ENCODE measurements at places on chromosomes 16 and 17. TPM values are rescaled to one million over a fixed set of nuclear protein-coding genes. Genes with fewer than 3 reads are reported as not detected.

ZFP3 gene
- total RNA-seq: 0.41 TPM

RUSF1 gene
- total RNA-seq: 47.6 TPM

GRB2 gene
- total RNA-seq: 200 TPM

MYO15A gene
- total RNA-seq: not detected

ALOX15B gene
- total RNA-seq: not detected

AOC3 gene
- total RNA-seq: not detected

TBC1D3 gene
- not detected for total RNA-seq

DNA sequence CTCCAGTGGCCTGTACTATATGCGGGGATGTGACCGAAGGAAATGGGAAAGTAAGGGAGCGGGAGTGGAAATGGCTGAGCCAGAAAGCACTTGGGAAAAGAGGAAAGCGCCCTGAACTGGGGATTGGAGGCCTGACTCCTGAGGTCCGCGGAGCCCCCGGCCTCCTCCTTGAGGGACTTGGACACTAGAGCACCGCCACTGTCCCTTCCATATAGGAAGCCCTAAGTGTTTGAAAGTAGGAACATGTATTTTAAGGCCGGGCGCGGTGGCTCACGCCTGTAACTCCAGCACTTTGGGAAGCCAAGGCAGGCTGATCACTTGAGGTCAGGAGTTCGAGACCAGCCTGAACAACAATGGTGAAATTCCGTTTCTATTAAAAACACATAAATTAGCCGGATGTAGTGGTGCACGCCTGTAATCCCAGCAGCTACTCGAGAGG is 530 bp upstream of the ZDHHC7 start:
- H3K27ac ChIP-seq: peak overlapping the region; percentile 96
- peak overlapping the region; percentile 89 for H3K4me3 ChIP-seq
- no peaks in the 10 kb centered on the region for H3K27me3 ChIP-seq
- H3K36me3 ChIP-seq: peaks cover 21% of the 10 kb centered on the region

DNA sequence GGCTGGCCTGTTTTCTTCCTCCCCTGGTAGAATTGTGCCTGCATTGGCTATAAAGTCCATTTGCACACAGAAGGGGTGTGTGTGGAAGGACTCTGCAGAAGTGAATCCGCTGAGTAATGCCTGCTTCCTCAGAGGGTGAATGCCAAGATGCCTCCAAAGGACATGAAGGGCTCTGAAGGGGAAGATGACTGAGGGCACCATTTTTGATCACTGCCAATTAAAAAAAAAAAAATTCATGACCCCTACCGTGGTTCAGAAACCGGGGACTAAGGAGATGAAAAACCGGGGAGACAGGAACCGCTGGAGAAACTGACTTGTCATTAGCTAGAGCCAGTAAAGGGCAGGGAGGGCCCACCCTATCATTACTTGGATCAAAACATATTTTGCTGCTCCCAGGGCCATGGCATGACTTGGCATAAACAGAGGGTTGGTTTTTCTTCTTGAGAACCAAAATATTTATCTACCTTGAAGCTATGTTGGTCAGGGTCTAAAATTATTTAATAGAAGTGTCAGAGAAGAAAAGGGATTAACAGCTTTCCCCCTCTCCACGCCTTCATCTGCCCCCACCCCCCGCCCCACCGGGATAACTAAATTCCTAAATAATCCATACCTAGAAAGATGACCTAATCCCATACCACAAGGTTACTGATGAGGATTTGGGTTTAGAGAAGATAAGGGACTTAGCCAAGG is 3.6 kb upstream of the USP7 start:
- H3K27ac ChIP-seq: no peak overlapping the region
- no peak for DNase-seq
- H3K36me3 ChIP-seq: peaks cover 8% of the 10 kb centered on the region
- H3K4me1 ChIP-seq: peaks cover 10% of the 10 kb centered on the region

- H3K27me3 ChIP-seq: no peaks in the 10 kb centered on the region
- DNase-seq: no peak
- H3K4me3 ChIP-seq: no peak overlapping the region
- no peaks in the 10 kb centered on the region for H3K4me1 ChIP-seq
Measured at GRCh38 chr17:10280068-10280467, 81.7 kb upstream of the GAS7 start.

GRCh38 chr17:69375229-69375628 is 39.3 kb upstream of the MAP2K6 start:
- no peaks in the 10 kb centered on the region for H3K27me3 ChIP-seq
- DNase-seq: no peak
- H3K36me3 ChIP-seq: no peaks in the 10 kb centered on the region
- no peak overlapping the region for H3K27ac ChIP-seq

GRCh38 chr17:31320791-31321190 is 631 bp downstream of the EVI2A start:
- peak overlapping the region; percentile 69 for H3K27ac ChIP-seq
- H3K27me3 ChIP-seq: no peaks in the 10 kb centered on the region
- peak overlapping the region; percentile 20 for H3K4me3 ChIP-seq
- peak; percentile 40 for DNase-seq
- H3K36me3 ChIP-seq: peaks cover 5% of the 10 kb centered on the region
- H3K4me1 ChIP-seq: peaks cover 29% of the 10 kb centered on the region

GRCh38 chr17:48160177-48161081 is 52.9 kb downstream of the SNX11 start:
- H3K4me1 ChIP-seq: peaks cover 18% of the 10 kb centered on the region
- H3K4me3 ChIP-seq: no peak overlapping the region
- H3K36me3 ChIP-seq: no peaks in the 10 kb centered on the region
- no peak overlapping the region for H3K27ac ChIP-seq
- H3K27me3 ChIP-seq: no peaks in the 10 kb centered on the region

DNA sequence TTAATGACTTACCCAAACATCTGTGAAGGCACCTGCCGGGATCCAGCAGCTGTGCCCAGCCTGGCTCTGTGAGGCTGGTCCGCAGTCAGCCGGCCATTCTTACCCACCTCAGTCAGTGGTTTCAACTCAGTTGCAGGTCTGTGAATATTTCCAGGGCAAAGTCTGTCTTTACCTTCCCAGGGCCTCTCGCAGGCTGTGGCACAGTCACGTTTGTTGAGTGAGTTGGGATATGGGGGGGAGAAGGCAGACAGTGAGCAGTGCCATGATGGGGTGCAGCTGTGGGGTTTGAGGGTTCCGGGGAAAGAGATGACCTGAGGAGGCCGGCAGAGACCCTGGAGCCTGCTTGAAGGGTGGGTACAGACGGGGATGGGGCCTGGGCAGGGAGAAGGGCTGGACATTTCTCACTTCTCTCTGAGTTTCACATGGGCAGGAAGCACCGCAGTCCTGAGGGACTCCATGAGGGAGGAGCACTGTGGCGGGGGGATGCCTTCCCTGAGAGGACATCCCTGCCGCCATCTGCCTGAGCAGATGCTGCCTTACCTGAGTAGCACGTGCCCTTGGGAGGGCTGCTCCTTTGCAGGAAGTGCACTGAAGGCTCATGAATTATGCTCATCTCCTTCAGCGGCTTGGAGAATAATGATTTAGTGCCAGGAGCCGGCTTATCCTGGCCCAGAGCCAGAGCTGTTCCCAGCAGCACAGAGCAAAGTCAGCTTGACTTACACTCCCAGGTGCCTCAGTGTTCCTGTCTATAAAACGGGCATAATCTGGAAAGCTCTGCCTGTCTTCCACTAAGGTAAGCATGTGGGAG is 48.1 kb downstream of the KSR1 start:
- peaks cover 30% of the 10 kb centered on the region for H3K4me1 ChIP-seq
- H3K27ac ChIP-seq: no peak overlapping the region
- H3K4me3 ChIP-seq: no peak overlapping the region
- no peak for DNase-seq

DNA sequence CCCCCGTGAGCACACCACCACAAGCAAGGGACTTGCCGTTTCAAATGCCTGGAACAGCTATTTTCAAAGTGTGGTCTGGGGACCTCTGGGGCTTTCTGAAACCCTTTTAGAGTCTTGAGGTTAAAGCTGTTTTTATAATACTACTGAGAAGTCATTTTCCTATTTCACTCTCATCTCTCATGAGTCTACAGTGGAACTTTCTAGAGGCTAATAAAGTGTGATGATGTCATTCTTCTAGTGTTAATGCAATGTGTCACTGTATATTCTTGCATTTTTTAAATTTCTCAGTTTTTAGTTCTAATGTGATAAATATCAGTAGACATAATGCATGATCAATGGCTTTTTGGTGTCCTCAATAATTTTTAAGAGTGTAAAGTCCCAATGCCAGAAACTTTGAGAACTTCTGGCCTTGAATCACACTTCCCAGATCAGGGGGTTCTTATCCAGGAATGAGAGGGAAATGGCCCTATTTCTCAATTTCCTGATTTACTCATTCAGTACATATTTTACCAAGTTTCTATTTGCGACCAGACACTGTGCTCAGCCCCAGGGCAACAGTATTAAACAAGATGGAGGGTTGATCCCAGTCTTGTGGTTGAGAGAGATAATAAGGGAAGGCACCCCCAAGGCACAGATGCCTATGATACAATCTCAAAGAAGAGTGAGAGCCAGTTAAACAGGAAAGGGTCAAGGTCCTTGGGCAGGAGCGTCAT is 444.0 kb downstream of the HS3ST3B1 start:
- no peaks in the 10 kb centered on the region for H3K4me1 ChIP-seq
- H3K36me3 ChIP-seq: no peaks in the 10 kb centered on the region
- H3K27me3 ChIP-seq: no peaks in the 10 kb centered on the region

GRCh38 chr17:49630113-49630900 is 47.6 kb downstream of the SPOP start:
- peaks cover 11% of the 10 kb centered on the region for H3K36me3 ChIP-seq
- no peak overlapping the region for H3K4me3 ChIP-seq
- DNase-seq: no peak
- no peaks in the 10 kb centered on the region for H3K27me3 ChIP-seq
- H3K4me1 ChIP-seq: peaks cover 55% of the 10 kb centered on the region
- no peak overlapping the region for H3K27ac ChIP-seq

GRCh38 chr16:81029930-81030604 is 5.6 kb upstream of the ATMIN start:
- DNase-seq: no peak
- no peak overlapping the region for H3K27ac ChIP-seq
- peaks cover 48% of the 10 kb centered on the region for H3K36me3 ChIP-seq
- no peaks in the 10 kb centered on the region for H3K27me3 ChIP-seq
- H3K4me3 ChIP-seq: no peak overlapping the region
- H3K4me1 ChIP-seq: no peaks in the 10 kb centered on the region

DNA sequence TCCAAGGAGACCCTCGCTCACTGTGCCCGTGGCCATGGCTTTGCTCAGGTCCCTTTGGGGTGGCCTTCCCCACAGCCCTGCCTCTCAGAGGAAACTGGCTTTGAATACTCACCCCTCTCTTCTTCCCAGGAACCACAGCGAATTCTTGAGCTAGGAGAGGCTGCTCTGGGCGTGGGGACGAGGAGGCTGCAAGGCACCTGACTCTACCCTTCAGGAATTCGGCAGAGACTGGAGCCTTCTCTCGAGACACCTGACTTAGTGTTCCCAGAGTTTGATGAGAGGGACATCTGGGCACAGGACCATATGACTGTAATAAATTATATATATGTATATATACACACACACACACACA is 6.2 kb downstream of the LLGL2 start:
- H3K27ac ChIP-seq: no peak overlapping the region
- H3K36me3 ChIP-seq: no peaks in the 10 kb centered on the region
- H3K27me3 ChIP-seq: peaks cover 4% of the 10 kb centered on the region
- H3K4me3 ChIP-seq: no peak overlapping the region

GRCh38 chr16:11560701-11561453 is 25.8 kb downstream of the LITAF start:
- no peak overlapping the region for H3K4me3 ChIP-seq
- peak overlapping the region; percentile 60 for H3K27ac ChIP-seq
- DNase-seq: no peak

DNA sequence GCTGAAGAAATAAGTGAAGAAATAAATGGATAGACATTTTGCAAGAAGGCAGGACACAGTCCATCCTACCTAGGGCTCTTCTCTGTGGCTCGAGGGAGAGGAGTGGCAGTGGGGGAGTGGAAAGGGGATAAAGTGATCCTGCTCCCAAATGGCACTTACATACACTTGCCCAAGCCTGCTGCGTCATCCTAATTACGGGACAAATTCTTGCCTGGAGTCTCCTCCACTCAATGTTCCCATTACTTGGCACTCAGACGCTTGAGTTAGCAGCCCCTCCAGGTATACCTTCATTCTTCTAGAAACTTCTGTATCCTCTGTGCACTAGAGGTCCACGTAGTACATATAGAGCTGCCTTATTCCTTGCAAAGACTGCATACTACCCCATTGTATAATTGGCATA is 15.7 kb upstream of the MAP3K14 start:
- no peak overlapping the region for H3K4me3 ChIP-seq
- no peaks in the 10 kb centered on the region for H3K27me3 ChIP-seq
- H3K27ac ChIP-seq: no peak overlapping the region
- H3K36me3 ChIP-seq: no peaks in the 10 kb centered on the region

- no peaks in the 10 kb centered on the region for H3K36me3 ChIP-seq
- H3K27me3 ChIP-seq: no peaks in the 10 kb centered on the region
- no peak overlapping the region for H3K4me3 ChIP-seq
- DNase-seq: no peak
- peaks cover 10% of the 10 kb centered on the region for H3K4me1 ChIP-seq
Measured at GRCh38 chr17:40558300-40558889, 6.9 kb downstream of the CCR7 start.

Data from SJSA1 (cell line).